ENCODE measurements at places on chromosomes 16 and 17.

DNA sequence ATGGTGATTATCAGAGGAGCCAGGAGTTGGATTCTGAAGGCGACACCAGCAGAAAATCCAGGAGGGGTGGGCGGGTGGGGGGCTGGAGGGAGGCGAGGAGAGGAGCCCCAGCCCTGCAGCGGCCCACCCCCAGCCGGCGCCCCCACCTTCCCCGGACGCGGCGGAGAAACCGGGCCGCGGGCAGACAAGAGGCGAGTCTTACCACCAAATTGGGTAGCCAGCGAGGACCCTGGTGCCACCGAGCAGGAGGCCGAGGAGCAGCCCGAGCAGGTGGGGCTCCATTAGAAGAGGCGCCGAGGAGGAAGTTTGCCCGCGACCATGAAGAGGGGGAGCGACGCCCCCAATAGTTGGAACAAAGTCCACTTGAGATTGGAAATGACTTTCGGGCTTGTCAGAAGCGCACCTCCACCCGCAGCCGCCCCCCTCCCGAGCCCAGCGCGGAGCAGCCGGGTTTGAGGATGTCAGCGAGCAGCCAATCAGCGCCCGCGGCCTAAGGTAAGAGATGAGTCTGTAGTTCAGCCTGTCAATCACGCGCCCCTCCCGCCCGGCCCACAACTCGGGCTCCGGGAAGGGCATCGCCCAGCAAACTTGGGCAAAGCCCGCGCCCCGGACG, at the start of gene WNT3:
Gene WNT3 (minus strand): TSS at position 377 of the 613 bp plus-strand sequence. CDS start 95 bp downstream, at position 282.
- peak; percentile 55 for DNase-seq

- peak; percentile 38 for DNase-seq
Measured at GRCh38 chr17:68344701-68345136, 53.4 kb downstream of the ARSG start.

DNA sequence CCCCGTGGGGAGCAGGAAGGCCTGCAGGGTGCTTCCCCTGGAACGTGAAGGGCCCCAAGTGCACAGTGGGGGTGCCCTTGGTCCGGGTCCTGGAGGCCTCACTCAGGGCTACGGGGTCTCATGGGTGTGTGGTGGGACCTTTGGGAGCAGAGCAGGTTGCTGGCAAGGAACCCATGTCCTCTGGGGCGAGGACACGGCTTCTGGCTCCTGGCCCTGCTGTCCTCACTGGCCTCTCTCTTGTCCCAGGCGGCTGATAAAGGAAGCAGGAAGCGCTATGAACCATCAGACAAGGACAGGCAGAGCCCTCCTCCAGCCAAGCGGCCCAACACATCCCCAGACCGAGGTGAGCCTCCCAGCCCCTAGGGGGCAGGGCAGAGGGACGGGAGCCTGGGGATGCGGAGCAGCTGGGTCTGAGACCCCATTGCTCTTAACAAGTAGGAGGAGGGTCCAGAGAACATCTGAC, 9.8 kb upstream of the IL17C start:
- DNase-seq = no peak

- DNase-seq = no peak
Measured at GRCh38 chr16:21156767-21157467, 1.6 kb upstream of the LDAF1 start.

- DNase-seq = no peak
Measured at GRCh38 chr17:41593306-41593981, 6.7 kb upstream of the KRT14 start.

DNA sequence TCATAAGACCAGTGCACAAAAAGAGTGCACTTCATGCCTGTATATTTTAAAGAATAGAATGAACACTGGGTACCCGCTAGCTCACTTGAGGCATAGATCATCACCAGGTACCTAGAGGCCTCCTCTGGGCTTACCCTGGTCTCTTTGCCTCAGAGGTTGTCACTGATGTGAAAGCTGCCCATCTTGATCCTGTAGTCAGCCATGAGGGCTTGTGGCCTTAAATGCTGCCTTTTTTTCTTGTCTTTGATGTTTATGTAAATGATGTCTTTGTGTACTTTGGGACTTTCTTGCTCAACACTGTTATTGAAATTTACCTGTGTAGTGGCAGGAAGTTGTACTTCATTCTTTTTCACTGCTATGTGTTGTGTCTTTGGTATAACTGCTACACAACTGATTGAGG, 26.8 kb upstream of the SLC5A10 start:
- DNase-seq = no peak

DNA sequence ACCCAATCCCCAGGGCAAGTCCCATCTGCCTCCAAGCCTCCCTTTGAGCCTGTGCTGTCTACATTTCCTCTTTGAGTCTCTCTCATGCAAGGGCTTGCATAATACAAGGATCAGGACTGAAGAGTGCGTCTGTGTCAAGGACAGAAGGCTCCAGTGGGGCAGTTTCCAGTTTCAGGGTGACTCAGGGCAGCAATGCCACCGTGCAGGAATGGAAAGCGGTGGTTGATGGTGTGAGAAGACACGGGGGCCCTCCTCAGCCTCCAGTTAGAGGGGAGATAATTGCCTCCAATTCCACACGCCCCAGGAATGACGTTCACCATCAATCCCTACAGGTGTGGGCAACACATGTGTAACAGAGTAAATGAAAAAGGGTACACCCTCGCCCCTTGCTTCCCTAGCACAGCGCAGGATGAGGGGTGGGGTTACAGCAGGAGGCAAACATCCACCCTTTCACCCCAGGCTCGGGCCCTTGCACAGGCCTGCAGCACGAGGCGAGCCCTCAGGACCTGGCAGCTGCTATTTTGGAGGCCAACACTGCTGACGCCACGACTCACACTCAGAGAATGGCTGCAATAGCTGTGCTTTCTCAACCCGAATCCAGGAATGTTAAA, 24.8 kb upstream of the SLC25A19 start:
- DNase-seq = no peak

GRCh38 chr16:66382171-66382965, 15.9 kb downstream of the CDH5 start:
- DNase-seq = no peak

- DNase-seq = no peak
Measured at GRCh38 chr16:78439646-78440045, 340.2 kb downstream of the WWOX start.

GRCh38 chr16:2686912-2687507, 4.7 kb downstream of the KCTD5 start:
- no peak for DNase-seq

- peak; percentile 58 for DNase-seq
Measured at GRCh38 chr17:83083368-83084201, 4.2 kb downstream of the METRNL start.

GRCh38 chr17:35931794-35932425, 1.3 kb upstream of the RDM1 start:
- no peak for DNase-seq

- DNase-seq = no peak
Measured at GRCh38 chr17:35291802-35292201, 48.9 kb downstream of the SLFN5 start.

DNA sequence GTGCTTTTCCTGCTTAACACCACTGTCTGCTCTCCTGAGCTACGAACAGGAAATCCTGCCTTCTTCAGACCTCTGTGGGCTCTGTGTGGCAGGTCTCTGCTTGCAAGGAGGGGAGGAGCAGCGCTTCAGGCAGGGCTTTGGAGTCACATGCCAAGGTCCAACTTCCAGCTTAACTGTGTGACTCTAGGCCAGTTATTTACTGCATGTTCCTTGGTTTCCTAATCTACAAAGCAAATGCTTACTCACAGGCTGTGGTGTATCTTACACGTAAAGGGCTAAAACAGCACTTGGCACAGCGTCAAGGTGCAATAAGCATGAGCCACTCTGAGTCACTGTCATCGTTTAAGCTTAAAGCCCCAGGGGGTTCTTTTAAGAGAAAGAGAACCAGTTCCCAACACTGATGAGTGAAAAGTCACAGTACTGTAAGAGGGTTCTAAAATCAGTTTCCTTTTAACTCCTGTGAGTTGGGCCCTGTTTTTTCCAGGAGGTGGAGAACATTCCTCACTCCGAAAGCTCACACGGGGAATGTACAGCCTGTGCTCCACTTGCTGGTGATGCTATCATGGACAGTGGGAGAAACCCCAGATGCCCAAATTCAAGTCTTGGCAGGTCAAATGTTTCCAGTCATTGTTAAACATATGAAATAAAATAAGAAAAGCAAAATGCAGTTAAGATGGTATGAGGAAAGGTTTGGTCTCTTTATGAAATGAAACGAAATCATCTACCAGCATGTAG, 54.1 kb upstream of the BCAR1 start:
- DNase-seq = peak; percentile 37

GRCh38 chr17:65071861-65072260, 15.3 kb upstream of the GNA13 start:
- no peak for DNase-seq

GRCh38 chr17:55288356-55289105, 23.8 kb downstream of the HLF start:
- no peak for DNase-seq

GRCh38 chr16:88141580-88141979, 190.3 kb downstream of the BANP start:
- no peak for DNase-seq

DNA sequence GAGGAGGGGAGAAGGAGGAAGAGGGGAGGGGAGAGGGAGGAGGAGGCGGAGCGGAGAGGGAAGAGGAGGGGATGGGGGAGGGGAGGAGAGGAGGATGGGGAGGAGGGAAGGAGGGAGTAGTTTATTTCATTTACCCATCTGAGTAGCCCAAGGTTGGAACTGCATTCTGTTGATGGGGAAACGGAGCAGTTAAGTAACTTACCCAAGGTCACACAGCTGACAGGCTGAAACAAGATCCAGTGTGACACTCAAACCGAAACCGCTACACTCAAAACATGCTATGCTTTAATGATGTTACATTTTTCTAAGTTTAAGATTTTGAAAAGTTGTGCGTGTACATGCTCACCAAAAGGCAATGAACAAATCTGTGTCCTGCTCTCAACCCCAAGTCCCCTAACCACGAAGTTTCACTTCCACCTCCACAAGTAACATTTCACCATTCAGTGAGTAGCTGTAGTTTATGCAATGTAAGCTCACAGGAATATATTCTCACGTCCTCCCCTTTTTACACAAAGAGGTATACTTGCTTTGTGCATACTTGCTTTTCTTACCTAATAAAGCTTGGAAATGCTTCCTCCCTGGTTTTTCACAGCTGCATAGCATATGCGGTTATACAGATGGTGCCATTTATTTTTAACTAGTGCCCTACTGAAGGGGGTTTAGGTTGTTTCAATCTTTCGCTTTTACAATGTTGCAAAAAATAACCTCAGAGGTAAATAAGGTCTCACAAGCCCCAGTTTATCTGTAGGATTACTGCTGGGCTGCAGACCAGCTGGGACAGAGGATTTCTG, 275.3 kb downstream of the PARN start:
- DNase-seq = peak; percentile 41

GRCh38 chr16:2734844-2735515, 15.0 kb upstream of the PRSS27 start:
- no peak for DNase-seq

DNA sequence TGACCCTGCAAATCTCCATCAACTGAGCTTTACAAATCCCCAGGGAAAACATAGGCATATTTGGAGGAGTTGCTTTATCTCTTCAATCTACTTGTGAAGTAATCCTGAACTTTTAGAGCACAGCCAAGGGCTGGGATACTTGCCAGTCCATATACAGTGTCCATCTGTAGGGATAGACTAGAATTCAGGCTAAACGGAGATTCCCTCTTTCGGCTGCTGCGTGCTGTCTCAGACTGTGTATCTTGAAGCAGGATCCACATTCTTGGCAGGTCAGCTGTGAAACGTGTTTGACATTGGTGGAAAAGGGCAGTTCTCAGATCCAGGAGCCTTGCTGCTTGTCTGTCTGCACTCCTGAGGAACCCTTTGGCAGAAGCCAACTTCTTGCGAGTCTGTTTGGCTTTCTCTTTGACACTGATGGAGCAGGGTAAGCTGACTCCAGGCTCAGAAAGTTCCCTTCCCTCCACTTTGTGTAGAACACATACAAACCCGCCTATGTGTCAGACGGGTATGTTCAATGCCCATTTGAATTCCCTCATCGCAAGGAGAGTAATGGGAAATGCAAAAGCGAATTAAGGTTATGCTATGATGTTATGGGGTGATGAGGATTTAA, 221.8 kb downstream of the MAP2K4 start:
- DNase-seq = no peak

GRCh38 chr16:16092925-16093627, 130.2 kb downstream of the ABCC6 start:
- no peak for DNase-seq

DNA sequence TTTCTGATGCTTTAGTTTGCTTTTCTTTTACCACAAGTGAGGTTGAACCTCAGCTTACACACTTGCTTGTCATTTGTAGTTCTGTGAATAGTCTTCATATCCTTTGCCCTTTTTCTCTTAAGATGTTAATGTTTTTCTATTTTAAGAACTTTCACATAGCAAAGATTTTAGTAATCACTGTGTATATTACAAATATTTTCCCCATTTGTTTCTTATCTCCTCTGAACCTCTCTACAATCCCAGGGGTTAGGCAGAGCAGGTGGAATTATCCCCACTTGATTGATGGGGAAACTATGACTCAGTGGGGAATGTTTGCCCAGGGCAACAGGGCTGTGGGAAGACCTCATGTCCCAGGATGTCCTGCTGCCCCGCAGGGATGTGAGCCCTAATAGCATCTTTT, 11.7 kb upstream of the MYH3 start:
- DNase-seq = no peak

- no peak for DNase-seq
Measured at GRCh38 chr16:85137323-85138072, 25.2 kb upstream of the CIBAR2 start.

DNA sequence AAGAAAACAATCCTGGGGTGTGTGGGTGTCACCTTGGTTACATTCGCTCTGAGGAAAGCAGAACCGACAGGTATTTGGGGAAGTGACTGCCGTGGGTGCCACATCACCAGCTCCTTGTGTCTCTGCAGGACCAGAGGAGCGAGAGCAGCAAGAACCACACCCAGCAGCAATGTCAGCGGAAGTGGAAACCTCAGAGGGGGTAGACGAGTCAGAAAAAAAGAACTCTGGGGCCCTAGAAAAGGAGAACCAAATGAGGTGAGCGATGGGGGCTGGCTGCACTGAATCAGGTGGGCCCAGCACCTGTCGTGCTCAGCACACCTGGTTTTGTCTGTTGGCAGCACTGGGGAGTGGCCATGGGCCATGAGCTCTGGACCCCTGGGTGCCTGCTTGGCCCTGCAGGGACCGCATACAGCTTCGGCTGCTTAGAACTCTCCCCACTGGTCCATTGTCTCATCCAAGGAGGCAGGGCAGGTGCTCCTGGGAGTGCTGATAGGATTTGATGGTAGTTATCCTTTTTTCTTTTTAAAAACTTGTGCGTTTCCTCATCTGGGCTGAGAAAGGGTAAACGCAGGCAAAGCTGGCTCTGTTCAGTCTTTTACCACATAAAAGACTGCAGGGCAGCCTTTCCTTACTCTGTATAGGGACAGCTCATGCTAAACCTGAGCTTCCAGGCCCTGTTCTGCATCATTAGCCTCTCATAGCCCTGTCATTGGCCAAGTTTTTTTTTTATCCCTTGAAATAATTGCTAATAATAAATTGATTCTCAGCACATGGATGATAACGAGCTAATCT, 29.4 kb downstream of the HMOX2 start:
- peak; percentile 65 for DNase-seq

GRCh38 chr16:61382435-61382834, 653.8 kb downstream of the CDH8 start:
- no peak for DNase-seq

DNA sequence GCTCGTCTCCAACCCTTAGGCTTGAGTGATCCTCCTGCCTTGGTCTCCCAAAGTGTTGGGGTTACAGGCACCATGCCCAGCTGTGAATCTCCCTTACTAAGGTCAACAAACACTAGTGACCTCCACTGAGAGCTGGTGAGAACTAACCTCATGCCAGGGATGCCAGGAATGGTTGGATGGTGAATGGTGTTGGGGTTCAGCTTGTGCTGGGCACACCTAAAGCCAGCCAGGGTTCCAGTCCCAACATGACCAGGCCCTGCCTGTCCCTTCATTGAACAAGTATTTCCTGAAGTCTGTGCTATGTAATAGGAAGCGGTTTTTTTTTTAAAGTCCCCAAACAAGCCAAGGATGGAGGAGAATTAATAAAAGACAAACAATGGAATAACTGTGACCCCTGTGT, 56.0 kb upstream of the TOB1 start:
- no peak for DNase-seq

All from activated naive CD4-positive, alpha-beta T cell treated with Interleukin-2 at 50 U/mL for 16 hours (primary cell).